GM06990 (cell line): ENCODE measurements at places on chromosomes 1 and 21.

DNA sequence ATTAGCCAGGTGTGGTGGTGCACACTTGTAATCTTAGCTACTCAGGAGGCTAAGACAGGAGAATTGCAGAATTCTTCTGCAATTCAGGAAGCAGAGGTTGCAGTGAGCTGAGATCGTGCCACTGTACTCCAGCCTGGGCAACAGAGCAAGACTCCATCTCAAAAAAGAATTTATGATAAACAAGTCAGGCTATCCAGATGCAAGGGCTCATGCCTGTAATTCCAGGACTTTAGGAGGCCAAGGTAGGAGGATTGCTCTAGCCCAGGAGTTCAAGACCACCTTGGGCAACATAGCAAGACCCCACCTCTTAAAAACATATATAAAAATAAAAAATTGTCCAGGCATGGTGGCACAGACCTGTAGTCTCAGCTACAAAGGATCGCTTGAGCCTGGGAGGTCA lies 10.5 kb upstream of the CBR3 start:
- no peak for DNase-seq

- peak; percentile 44 for DNase-seq
Observed at GRCh38 chr1:174276087-174276486, 116.8 kb downstream of the RABGAP1L start.

DNA sequence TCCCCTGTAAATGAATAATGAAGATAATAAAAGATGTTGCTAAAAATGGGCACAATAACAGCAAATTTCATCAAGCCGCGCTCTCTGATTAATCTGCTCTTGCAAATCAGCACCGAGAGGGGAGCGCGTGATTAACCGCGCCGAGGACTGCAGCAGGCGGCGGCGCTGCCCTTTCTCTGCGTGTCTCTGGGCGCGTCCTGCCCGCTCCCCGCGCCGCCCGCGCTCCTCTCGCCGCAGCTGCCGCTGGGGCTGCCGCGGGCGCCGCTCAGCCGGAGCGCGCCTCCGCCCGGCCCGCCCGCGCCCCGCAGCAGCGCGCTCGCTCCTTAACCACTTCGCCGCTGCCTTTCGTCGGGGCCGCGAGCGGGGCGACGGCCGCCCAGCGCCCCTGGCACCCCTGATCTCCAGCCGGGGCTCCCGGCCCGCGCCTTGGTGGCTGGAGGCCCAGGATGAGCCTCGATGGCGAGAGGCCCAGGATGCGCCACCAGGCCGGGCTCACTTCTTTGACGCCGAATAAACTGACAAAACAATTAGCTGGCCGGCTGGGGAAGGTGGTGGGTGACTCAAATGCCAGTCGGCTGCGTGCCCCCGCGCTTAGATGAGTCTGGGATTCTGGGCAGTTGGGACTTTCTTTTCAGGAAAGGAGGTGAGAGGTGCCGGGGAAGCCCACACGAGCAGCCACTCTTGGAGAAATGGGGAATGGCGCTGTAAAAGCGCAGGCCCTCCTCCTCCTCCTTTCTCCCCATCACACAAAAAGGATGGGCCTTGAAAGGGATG lies 221.4 kb upstream of the PKN2 start:
- no peak for DNase-seq

DNA sequence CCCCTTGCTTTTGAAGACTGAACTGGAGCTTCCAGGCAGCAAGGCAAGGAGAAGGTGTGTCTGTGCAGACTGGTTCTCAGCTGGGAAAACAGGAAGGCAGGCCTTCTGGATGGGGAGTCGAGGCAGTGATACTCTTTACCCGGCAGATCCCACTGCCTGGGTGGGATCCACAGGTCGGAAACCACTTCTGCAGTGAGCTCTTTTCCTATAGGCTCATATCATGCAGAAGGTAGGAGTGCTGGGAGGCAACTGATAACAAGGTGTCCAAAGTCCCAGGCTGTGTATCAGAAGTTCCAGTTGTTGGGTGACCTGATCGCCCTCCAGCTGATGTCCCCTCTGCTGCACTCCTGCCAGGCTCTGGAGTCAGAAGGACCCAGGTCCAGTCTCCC lies 17.1 kb downstream of the ACOT11 start:
- DNase-seq: no peak

- no peak for DNase-seq
Observed at GRCh38 chr1:236103646-236104218, 38.6 kb upstream of the GPR137B start.

DNA sequence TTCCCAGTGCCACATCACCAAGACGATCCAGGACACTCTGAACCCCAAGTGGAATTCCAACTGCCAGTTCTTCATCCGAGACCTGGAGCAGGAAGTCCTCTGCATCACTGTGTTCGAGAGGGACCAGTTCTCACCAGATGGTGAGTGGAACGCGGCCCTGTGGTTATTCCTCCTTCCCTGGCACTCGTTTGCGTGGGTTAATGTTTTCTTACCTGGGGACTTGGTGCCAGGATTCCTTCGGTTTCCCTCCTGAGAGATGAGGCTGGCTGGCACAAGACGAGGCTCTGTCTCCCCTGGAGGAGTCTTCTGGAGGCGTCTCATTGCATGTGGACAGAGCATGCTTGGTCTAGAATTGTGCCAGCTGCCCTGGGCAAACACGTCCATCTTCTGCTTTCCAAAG lies 29.3 kb downstream of the ATP5PO start:
- DNase-seq: no peak

DNA sequence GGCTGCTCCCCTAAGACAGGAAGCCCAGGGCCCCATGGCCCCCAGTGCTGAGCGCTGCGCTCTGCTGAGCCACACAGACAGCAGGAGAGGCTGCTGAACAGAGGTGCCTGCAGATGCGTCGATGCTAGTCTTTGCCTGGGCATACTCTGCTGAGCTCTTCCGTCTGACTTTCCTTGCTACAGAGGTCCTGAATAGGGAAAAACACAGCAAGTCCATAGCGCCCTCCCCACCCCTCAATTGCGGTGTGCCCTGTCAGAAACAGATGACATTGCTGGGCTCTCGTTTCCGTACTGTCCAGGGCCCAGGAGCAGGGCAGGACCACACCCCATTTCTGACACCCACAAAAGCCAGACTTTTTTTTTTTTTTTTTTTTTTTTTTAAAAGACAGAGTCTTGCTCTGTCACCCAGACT lies 252.5 kb downstream of the SDCCAG8 start:
- DNase-seq: no peak

- no peak for DNase-seq
Observed at GRCh38 chr1:152448095-152448494, 34.0 kb upstream of the CRNN start.

GRCh38 chr1:58854576-58854975 lies 70.7 kb upstream of the JUN start:
- DNase-seq: peak; percentile 43

DNA sequence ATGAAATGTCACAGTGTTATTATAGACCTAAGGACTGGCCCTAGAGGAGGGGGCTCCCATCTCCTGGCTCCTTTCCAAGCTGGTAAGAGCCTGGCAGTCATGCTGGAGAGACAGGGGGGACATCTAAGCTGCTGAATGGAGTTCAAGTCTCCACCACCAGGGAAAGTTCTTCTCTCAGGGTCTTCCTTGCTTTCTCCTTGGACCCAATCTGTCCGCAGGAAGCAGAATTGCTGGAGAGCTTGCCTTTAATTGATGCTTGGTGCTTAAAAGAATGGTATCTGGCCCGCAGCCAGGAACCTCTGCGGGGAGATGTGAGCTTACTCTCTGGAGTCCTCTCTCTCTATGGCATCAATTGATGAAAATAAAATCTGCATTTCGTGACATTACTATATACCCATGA lies 25.1 kb downstream of the IRF2BP2 start:
- DNase-seq: no peak

DNA sequence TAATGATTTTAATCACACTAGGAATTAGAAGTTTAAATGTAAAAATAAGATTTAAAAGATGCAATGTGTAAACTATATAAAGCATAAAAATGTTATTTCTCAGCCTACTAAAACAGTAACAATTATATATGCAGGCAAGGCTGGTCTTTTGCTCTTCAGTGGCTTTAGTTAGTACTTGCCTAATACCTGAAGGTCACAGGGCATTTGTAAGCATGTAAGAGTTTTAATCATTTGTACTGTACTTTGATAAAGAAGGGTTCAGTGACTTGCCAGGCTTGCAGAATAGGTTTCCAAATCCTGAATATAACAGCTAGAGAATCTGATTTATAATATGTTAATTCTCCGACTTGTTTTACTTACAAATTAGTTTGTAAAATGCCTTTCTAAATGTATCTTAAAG lies 256.5 kb downstream of the GPR52 start:
- no peak for DNase-seq

DNA sequence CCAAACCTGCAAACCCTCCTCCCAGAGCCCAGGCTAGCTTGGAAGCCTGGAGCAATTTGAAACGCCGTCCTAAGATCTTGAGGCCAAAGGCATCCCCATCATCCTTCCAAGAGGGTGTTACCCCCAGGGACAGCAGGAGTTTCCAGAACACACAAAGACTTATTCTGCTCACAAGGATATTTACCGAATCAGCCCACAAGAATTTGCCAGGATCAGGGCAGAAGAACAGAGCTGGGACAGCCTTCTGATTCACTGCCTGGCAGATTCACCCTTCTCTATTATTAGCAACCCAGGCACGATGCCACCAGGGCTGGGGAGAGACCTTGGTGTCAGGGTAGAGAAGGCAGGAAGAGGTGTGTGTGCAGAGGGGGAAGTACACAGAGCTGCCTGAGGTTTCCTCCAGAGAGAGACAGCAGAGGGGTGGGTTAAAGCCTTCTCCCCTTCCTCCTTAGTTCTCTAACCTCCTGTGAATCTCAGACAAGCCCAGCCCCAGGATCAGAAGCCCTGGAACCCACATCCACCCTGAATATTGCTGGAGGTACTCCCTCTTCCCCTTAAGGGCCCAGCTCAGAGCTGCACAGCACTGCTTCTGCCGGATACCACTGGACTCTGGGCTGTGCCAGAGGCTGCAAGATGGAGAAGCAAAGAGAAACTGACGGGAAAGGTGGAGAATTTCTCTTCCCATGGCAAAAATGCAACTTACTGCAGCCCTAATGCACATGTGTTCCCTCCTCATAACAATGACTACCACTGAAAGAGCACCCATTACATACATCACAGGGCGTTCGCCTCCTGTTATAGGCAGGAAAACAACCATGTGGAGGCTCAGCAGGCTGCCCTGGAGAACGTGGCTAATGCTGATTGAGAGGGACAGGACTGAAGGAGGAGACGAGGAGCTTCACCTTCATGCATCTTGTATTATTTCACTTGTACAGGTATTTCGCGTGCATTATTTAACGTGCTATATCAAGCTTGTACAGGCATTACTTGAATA lies 61.8 kb downstream of the ITPKB start:
- DNase-seq: no peak

DNA sequence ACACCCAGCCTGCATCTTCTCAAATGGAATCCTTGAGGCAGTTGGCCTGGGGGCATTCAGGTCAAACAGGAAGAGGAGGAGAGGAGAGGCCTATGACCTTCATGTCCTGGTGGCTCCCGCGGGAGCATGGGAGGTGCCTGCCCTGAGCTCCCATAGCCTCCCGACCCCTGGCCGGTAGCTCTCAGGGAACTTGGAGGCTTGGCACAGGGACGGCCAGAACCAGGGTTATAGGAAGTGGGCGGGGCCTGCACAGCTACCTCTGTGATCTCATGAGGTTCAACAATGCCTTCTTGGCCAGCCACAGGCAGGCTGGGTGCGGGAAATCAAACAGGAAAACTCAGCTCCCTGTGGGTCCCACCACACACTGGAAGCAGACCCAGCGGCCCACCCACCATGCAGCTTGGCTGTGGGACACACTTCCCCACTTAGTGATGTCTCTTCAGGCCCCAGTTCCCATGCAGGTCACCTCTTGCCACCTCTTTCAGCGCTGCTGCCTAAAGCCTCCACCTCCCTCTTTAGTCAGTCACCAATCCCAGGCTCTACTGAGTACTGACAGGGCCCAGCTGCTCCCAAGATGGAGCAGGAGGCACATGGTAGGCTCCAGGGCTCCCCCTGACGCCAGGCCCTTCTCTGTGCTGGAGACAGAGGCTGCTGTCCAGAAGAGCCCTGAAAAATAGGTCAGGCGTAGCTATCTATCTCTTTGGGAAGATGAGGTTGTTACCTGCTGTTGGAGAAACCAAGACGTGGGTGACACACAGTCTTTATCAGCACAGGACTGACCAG lies at the start of gene SLFNL1:
SLFNL1 (minus strand) TSS at position 200 of the 783 bp plus-strand sequence. CDS start 1,065 bp downstream, outside the sequence.
- DNase-seq: no peak

DNA sequence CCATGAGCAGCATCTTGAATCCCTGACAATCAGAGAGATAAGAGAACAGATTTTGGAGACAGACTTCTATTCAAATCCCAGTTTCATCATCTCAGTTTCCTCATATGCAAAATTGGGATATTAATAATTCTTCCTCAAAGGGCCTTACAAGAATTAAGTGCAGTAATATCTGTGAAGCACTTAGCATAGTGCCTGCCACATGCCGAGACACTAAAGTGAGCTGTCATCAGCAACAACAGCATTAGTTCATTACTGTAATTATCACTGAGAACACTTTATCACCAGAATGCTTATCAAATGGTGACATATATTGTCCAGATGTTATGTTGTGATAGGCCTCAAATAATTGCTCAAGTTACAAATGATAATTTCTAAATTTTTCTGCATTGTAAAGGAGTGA lies 922 bp upstream of the FCRLB start:
- no peak for DNase-seq

GRCh38 chr1:1624443-1625403 lies 7.2 kb upstream of the MMP23B start:
- peak; percentile 15 for DNase-seq

- DNase-seq: no peak
Observed at GRCh38 chr1:80059940-80060339, 1053.4 kb upstream of the ADGRL4 start.

- DNase-seq: no peak
Observed at GRCh38 chr1:80767711-80768110, 1033.0 kb upstream of the ADGRL2 start.
